Renal cortical epithelial cell (primary cell): ENCODE measurements at places on chromosomes 4 and X. TPM values are rescaled to one million over a fixed set of nuclear protein-coding genes. Genes with fewer than 3 reads are reported as not detected.

The TRAM1L1 gene
- 3.6 and 5.2 TPM in 2 replicates for total RNA-seq

GRCh38 chrX:7522860-7523259, 320.1 kb upstream of the VCX start:
- no peak for DNase-seq

The DCAF4L1 gene
- 0.15 TPM in 1 of 2 replicates, not detected in the other for total RNA-seq

- DNase-seq = peak; percentile 18
Observed at GRCh38 chr4:82050796-82051195, 323.0 kb downstream of the HNRNPD start.

- no peak for DNase-seq
Observed at GRCh38 chr4:118927974-118928373, 39.3 kb downstream of the SYNPO2 start.

The FGF5 gene
- 2.5 and 9.0 TPM in 2 replicates for total RNA-seq

The TCEAL7 gene
- total RNA-seq = 2.8 and 8.2 TPM in 2 replicates

DNA sequence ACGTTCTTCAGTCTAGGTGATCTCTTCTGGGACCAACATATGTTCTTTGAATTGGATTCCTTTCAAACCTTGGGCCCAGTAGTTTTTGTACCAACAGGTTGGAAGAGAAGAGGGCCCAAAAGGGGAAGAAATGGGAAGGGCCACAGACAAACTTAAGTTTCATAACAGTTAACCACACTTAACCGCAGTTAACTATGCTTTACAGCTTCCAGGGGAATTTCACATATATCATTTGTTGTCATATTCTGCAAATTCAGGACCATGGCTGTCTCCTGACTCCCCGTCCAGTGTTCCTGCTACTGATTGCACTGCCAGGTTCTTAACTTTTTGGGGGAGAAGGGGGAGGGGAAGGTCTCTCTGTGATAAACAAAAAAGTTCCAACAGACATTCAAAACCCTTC, 34.6 kb downstream of the RTL5 start:
- no peak for DNase-seq

The SERTM2 gene
- 0.17 and 0.40 TPM in 2 replicates for total RNA-seq

GRCh38 chr4:38582889-38583470, 81.0 kb upstream of the KLF3 start:
- DNase-seq = peak; percentile 62

DNA sequence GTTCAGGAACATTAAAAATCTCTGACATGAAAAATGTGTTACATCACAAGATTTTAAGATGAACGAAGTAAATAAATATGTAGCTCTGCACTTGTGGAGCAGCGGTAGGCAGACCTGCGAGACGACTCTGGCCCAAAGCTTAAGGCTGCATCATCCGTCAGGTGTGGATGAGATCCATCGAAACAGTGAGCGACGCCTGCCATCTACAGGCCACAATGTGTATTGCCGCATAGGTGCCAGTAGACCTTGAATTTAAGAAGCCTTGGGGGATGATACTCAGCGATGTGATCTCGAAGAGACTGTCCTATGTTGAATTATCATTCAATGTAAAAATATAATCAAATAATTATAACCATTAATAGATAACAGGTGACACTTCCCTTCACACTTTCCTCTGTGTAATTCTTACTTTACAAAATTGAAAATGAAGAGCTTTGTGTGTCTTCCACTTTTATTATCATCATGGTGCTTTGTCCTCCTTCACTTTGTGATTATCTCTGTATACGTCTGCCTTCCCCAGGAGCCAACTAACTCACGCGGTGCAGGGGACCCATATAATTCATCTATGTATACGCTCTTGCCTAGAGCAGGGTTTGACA, 851.0 kb downstream of the RAB28 start:
- DNase-seq = peak; percentile 54

DNA sequence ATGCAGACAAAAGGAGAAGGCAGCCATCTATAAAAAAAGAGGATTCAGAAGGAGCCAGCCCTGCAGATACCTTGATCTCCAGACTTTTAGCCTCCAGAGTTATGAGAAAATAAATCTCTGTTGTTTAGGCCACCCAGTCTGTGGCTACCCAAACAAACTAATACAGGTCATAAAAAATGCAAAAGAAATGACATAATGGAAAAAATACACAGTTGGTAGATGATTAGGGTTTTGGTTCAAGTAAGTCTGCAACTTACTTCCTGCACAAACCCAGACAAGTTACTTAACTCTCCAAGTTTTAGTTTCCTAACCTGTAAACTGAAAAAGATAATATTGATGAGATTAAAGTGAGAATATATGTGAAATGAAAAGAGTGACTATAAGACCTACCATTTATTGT, 11.3 kb downstream of the QDPR start:
- DNase-seq = no peak

The CENPI gene
- 1.2 and 14.6 TPM in 2 replicates for total RNA-seq

The AMTN gene
- not detected in 2 replicates for total RNA-seq

- DNase-seq = no peak
Observed at GRCh38 chr4:181319629-181320028, 923.6 kb upstream of the TENM3 start.

DNA sequence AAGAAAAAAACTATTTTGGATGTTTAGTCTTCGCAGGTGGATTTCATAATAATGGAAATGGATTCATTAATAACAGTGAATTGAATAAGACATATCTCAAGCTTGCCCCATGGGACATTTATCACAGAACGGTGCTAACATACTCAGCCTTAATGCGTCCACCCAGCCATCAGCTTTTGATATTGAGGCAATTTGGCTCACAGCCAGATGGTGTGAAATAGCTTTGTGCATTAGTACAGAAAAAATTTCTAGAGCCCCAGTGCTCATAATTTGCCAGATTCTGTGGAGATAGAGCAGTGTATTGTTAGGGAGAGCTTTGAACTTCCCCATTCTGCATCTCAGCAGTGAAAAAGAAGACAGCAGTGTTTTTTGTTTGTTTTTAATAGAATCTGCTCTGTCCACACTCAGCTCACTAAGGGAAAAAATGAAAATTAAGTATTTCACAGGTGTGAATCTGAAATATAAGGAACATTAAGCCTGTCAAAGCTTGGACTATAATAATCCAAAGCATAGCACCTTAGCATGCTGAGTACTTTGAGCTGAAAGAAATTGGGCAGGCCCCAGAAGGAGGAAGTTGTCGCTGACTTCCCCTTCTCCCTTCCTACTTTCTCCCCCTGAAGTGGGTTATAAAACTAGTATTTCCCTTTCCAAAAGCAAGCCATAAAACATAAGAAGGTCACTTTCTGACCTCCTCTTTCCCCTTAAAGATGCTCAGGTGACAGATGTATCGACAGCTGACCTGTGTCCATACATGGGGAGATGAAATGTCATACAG, 295.8 kb downstream of the MAGEB5 start:
- no peak for DNase-seq

The CSAG3 gene
- total RNA-seq = not detected in 2 replicates

The CT47C1 gene
- not detected in 2 replicates for total RNA-seq

DNA sequence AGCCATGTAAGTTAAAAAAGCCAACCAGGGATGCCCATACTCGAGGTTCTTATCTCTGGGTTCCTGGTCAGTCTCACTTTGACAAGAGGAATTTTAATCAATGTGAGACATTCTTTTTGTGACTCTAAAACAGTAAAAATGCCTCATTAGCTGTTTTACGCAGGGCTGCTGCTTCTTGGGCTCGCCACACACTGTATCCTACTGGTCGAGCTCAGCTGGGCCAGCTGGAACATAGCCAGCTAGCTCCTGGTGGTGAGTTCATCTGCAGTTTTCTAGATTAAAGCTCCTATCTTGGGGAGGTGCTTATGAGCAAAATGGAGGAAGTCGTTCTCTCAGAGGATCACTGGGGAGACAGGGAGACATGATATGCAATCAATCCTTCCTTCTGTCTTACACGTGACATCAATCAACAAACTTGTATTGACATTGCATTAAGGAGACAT, 55.9 kb upstream of the LEF1 start:
- DNase-seq = peak; percentile 39

GRCh38 chr4:108544481-108544880, 75.9 kb upstream of the RPL34 start:
- peak; percentile 86 for DNase-seq

The PLCXD1 gene
- 10.4 and 20.8 TPM in 2 replicates for total RNA-seq

- no peak for DNase-seq
Observed at GRCh38 chrX:43559644-43560043, 96.5 kb upstream of the MAOA start.

DNA sequence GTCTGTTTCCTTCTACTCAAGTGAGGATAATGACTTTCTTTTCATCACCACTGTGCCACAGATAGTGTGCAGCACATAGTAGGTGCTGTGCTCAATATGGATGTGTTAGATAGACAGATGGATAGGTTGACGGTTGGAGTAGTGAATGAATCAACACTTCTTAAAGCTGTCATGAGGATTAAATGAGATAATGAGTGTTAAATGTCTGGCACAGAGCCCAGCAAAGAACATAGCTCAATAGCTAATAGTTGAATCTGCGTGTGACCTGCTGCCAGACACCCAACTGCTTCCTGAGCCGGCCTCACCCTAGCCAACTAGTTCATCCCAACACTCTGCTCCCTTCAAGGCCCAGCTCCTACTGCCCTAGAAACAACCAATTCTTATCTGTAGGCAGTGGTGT, 67.7 kb upstream of the PJA1 start:
- no peak for DNase-seq

The SYP gene
- total RNA-seq = 0.10 and 0.52 TPM in 2 replicates

DNA sequence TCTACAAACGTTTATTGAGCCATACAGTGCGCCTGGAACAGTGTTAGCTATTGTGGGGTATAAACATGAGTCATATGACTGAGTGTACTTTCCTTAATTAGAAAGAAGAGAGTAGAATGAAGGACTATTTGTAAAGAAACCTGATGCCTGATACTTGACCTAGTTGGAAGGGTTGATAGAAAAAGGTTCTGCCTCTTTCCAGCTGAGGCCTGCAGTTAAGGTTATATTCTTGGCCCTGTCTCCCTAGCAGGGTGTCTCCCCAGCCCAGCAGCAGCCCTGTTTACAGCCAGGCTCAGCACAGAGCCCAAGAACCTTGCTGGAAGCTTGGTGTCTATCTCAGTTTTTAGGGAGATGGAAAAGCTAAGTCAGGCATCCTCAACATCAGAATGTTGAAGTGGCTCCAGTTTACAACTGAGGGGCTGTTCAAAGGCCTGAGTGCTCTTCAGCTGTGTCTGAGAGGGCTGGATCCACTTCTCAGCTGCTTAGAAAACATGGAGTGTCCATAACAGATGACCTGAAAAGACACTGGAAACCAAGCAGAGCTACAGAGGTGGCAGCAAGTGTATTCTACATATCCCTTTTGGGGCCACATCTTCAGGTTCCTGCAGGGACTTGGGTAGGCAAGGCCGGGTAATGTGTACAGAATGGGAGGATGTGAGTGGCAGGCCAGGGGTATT, 21.6 kb downstream of the NYX start:
- DNase-seq = peak; percentile 71

DNA sequence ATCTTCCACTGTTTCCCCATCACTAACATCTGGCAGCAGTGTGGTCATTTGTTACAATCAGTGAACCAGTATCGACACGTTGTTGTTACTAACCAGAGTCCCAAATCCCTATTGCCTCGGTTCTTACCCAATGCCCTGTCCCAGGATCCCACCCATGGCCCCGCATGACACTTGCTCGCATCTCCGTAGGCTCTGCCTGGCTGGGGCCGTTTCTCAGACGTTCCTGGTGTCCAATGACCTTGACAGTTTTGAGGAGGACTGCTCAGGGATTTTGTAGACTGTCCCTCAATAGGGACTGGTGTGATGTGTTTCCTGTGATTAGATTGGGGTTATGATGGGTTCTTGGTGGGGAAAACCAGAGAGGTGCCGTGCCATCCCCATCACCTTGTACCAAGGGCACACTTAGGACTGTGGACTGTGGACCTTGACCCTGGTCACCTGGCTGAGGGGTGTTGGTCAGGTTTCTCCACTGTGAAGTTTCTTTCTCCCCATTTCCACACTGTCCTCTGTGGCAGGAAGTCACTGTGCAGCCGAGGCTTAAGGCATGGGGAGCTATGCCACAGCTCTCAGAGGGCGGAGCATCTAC, 108.4 kb downstream of the ADRA2C start:
- no peak for DNase-seq

The LNX1 gene
- 1.7 and 6.4 TPM in 2 replicates for total RNA-seq

DNA sequence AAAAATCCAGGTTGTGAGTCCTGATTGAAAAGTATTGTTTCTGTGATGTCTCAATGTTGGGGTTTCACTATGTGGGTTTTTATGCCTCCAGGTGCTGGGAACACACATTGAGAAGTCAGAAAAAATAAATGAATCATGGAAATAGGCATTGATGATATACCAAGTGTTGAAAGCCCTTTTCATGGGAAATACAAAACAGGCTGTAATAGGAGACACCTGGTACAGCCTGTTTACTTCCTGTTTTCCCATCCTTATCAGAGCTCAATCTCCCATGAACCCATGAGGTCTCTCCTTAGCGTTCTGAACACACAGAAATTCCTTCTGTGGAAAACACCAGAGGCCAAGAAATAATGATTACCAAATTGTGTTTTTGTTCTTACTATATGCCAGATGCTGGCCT, 106.3 kb upstream of the BOD1L1 start:
- peak; percentile 69 for DNase-seq

The NPY2R gene
- not detected in 2 replicates for total RNA-seq

The RAB40A gene
- total RNA-seq = 0.25 TPM in 1 of 2 replicates, not detected in the other

- no peak for DNase-seq
Observed at GRCh38 chr4:181216501-181216900, 1026.7 kb upstream of the TENM3 start.

GRCh38 chr4:84110040-84110439, 389.1 kb downstream of the NKX6-1 start:
- no peak for DNase-seq

- no peak for DNase-seq
Observed at GRCh38 chr4:7238300-7238960, 46.1 kb downstream of the SORCS2 start.

GRCh38 chr4:90241008-90241407, 113.8 kb downstream of the CCSER1 start:
- DNase-seq = no peak

- DNase-seq = no peak
Observed at GRCh38 chr4:154478128-154478527, 13.5 kb downstream of the DCHS2 start.

GRCh38 chr4:7910952-7911578, 28.6 kb downstream of the AFAP1 start:
- no peak for DNase-seq

The MECP2 gene
- 16.7 and 32.1 TPM in 2 replicates for total RNA-seq

DNA sequence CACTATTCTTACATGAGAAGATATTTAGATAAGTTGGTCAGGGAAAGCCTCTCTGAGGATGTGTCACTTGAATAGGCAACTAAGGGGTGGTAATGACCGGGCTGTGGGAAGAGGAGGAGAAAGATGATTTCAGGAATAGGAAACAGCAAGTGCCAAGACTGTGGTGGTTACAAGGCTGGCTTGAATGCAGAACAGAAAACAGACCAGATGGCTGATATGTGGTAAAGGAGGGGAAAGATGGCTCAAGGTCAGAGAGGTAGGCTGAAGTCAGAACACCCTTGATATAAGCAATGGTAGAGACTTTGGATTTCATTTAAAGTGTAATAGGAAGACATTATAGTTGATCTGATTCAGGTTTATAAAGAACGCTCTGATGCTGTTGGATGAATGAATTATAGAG, 15.0 kb downstream of the TLR7 start:
- DNase-seq = no peak

DNA sequence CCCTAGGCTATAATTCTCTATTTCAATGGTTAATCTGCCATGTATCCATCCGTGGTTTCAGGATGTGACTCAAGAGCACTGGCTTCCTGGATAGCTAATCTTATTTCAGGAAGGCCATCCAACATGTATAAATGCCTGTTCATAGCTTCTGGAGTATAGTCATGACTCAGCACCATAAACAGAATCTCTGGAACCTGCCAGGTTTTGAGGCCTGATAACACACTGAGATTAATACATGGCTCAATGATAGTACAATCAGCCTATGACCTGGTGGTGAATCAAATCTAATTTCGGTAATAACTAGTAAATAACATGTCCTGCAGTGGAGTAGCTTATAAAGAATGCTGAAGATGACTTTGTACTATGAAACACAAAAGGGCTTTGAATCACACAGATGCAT, 5.7 kb upstream of the IL13RA2 start:
- peak; percentile 88 for DNase-seq
